ENCODE measurements at places on chromosomes 5 and 9. TPM values are rescaled to one million over a fixed set of nuclear protein-coding genes. Genes with fewer than 3 reads are reported as not detected.

DNA sequence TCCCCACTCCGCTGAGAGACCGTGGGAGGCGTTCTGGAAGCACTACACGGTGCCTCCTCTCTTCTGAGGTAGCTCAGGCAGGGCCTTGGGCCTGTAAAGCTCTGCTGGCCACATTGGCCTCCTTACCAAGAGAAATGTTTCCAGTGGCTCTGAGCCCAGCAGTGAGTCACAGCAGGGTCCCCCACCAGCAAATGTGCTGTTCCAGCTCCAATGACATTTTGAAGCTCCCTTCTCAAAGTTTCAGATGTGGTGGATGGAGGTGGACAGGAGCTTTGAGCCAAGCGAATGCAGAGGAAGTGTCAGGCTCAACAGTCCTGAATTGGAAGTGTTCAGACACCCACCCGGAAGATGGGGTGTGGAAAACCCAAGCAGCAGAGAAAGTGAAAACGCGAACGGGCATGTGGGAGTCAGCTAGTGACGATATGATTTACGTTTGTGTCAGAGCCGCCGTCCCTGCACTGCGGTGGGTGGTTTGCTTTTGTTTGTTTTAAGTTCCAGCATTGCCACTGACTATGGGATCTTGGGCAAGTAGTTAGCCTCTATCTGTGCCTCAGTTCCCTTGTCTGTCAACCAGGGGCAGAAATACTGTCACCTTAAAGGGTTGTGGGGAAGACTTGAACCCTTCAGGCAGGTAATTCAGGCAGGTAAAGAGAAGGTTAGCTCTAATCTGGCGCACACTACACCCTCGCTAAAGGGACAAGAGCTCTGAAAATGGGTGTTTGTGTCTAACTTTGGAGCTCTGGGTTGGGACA is 38.2 kb downstream of the C5orf15 start:
- H3K27me3 ChIP-seq, result no peaks in the 10 kb centered on the region
- H3K4me3 ChIP-seq, result no peak overlapping the region
- no peaks in the 10 kb centered on the region for H3K36me3 ChIP-seq
- H3K27ac ChIP-seq, result no peak overlapping the region
- no peaks in the 10 kb centered on the region for H3K4me1 ChIP-seq
- DNase-seq, result no peak

GRCh38 chr9:114503009-114503408 is 2.3 kb downstream of the WHRN start:
- no peak overlapping the region for H3K27ac ChIP-seq
- H3K27me3 ChIP-seq, result no peaks in the 10 kb centered on the region
- peak overlapping the region; percentile 71 for H3K4me3 ChIP-seq
- DNase-seq, result no peak

- no peak overlapping the region for H3K4me3 ChIP-seq
- no peaks in the 10 kb centered on the region for H3K27me3 ChIP-seq
- no peak for DNase-seq
Observed at GRCh38 chr9:98488571-98489312, 220.0 kb downstream of the GABBR2 start.

DNA sequence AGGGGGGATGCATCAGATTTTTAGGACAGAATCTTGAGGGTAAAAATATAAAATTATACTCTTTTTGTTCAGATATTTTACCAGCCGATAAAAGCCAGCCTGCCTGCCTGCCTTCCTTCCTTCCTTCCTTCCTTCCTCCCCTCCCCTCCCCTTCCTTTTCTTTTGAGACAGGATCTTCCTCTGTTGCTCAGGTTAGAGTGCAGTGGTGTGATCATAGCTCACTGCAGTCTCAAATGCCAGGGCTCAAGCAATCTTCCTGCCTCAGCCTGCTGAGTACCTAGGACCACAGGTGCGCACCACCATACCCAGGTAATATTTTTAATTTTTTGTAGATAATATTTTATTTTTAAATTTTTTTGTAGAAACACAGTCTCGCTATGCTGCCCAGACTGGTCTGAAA is 330.0 kb downstream of the CCDC171 start:
- H3K27me3 ChIP-seq, result no peaks in the 10 kb centered on the region
- DNase-seq, result no peak
- no peak overlapping the region for H3K4me3 ChIP-seq
- no peaks in the 10 kb centered on the region for H3K36me3 ChIP-seq
- H3K4me1 ChIP-seq, result no peaks in the 10 kb centered on the region
- H3K27ac ChIP-seq, result no peak overlapping the region

DNA sequence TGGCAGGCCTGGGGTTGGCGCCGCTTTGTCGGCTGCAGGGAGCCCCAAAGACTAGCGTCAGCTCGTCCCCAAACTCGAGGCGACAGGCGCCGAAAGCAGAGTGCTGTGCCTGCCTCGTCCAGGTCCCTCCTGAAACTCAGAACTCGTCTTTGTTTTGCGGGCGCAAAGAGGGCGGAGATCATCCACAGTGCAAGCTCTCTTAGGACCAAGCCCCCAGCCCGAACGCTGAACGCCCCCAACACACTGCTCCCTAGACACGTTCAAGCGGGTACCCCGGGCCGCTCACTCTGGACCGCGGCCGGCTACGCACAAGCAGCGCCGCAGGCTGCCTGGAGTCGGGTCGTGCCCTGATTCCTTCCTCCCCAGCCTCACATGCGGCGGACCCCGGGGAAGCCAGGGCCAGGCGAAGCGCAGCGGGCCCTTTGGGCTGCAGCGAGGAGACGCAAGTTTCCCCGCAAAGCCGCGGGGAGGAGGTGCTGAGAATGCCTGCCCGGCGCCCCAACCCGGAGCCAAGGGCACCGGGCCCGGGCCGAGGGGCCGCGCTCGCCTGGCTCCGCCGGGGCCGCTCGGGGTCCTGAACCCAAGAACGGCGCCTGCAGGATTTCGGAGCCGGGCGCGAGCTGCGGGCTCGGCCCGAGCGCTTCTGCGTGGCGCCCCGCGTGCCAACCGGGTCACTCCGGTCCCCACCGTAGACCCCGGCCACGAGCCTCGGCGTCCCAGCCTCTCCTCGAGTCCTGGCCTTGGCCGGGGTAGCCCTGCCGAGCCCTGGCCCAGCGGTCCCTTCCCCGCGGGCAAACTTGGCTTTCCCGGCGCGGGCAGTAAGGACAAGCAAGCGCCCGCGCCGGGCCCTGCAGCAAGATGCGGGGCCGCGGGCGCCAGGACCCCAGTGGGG is 738 bp downstream of the FSTL4 start:
- no peaks in the 10 kb centered on the region for H3K36me3 ChIP-seq
- H3K4me1 ChIP-seq, result no peaks in the 10 kb centered on the region
- H3K4me3 ChIP-seq, result peak overlapping the region; percentile 81

- H3K36me3 ChIP-seq, result no peaks in the 10 kb centered on the region
- H3K27ac ChIP-seq, result no peak overlapping the region
- no peaks in the 10 kb centered on the region for H3K27me3 ChIP-seq
Observed at GRCh38 chr9:23541976-23542375, 284.1 kb downstream of the ELAVL2 start.

AQP3 gene
- 1.6 TPM for total RNA-seq

PCDHA10 gene
- total RNA-seq, result 10.7 TPM

DNA sequence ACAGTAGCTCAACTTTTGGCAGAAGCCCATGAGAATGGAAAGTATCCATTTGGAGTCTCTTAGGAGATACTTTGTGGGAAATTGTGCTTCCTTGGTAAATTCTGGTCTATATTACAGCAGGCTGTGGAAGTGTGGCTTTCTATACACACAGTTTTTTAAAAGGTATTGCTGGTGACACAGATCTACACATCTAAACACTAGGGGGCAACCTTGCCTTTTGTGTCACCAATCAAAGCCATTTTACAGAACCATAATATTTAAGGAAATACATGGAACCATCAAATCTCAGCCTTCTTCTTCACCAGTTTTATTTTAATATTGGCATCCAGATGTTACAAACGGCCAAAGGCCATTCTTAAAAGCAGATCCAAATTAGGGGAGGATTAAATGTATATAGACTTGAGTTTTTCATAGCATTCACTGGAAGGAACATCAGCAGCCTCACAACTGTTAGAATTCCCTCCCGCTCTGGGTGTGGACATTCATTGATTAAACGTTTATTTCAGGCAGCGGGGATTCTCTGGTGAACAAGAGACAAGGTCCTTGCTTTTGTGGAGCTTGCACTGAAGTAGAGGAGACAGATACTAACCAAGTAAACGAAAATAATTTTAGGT is 132.4 kb upstream of the EPB41L4A start:
- no peak overlapping the region for H3K4me3 ChIP-seq
- H3K4me1 ChIP-seq, result no peaks in the 10 kb centered on the region
- no peak overlapping the region for H3K27ac ChIP-seq
- no peaks in the 10 kb centered on the region for H3K27me3 ChIP-seq
- no peaks in the 10 kb centered on the region for H3K36me3 ChIP-seq
- DNase-seq, result no peak

DNA sequence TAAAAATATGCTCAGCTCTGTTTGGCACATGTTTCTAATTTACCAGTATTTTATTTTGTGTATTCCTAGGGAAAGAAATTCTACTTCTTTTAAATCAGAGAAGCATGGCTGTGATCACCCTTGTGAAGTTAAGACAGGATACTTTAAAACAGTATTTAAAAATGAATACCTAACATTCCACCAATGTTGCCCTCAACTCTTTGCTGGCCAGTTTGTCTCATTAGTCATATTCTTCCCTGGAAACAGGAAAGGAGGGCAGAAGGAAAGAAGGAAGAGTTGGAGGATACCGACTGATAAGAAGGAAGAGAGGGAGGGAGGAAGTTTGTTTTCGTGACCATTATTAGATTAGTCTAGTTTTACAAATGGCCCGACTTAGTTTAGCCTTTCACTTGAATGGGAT is 137.4 kb downstream of the PLK2 start:
- H3K36me3 ChIP-seq, result no peaks in the 10 kb centered on the region
- no peak for DNase-seq
- H3K27ac ChIP-seq, result no peak overlapping the region
- no peaks in the 10 kb centered on the region for H3K27me3 ChIP-seq
- no peak overlapping the region for H3K4me3 ChIP-seq

Measured in H9 (cell line).